ENCODE measurements at places on chromosomes 3 and 15.
A peak's percentile ranks its signal among the peaks of the same experiment; 100 is the strongest.

DNA sequence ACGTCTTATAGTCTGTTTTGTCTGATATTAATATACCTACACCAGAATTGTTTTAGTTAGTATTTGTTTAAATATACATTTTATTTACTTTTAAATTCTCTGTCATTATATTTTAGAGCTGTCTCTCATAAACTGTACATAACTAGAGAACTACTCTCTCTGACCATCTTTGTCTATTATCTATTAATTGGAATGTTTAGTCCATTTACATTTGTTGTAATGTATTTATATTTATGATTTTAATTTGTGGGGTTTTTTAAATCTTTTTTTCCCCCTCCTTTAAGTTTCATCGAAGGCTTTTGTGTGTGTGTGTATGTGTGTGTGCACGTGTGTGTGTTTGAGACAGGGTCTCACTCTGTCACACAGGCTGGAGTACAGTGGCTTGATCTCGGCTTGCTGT is 47.1 kb downstream of the ITPR1 start:
- DNase-seq: no peak

DNA sequence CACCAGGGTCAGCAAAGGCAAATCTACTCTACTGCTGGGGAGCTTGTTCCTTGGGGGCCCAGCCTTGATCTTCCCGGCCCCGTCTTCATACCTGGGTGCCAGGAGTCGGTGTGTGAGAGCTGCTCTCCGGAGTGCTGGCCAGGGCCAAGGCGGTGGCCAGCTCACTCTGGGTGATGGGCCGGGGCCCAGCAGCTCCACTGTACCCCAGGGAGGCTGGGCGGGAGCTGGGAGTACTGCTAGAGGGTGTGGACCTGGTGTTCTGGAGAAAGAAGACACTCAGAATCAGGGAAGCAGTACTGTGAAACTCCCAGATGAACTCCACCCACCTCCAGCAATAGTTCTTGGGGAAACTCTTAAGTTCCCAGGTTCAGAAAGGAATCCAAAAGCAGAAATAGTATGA is 11.9 kb downstream of the UBL7 start:
- no peak for DNase-seq

DNA sequence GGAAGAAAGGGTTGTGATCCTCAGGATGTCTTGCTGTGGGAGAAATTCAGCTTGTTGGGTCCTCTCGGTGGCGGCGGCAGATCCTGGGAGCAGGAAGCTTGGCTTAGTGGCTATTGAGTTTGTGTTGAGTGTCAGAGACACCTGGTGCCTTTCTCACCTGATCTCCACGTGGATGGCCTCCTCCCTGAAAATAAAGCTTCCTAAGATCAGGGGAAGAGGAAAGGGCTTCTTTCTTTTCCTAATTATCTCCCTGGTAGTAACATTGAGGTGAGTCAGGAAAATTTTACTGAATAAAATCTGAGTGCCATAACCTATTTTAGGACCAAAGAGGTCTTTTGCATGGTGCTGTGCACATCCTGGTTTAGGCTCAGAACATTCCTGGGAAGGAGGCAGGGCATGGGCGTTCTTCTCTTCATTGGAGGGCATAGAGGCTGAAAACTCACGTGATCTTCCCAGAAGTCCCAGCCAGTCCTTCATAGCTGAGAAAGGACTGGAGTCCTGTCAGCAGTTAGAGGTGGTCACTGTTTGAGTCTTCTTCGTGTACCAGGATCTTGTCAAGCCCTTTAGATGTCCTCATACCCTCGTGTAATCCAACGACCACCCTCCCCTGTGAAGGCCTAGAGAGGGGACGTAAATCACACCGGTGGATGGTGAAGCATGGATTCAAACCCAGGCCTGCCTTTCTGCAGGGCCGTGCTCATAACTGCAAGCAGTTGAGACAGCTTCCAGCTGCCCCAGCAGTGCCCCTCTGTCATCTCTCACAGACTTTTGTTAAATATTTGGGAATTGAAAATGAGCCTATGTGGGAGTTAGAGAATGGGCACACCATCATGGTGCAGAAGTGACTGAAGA is 1.1 kb downstream of the CMTM8 start:
- DNase-seq: peak; percentile 51

DNA sequence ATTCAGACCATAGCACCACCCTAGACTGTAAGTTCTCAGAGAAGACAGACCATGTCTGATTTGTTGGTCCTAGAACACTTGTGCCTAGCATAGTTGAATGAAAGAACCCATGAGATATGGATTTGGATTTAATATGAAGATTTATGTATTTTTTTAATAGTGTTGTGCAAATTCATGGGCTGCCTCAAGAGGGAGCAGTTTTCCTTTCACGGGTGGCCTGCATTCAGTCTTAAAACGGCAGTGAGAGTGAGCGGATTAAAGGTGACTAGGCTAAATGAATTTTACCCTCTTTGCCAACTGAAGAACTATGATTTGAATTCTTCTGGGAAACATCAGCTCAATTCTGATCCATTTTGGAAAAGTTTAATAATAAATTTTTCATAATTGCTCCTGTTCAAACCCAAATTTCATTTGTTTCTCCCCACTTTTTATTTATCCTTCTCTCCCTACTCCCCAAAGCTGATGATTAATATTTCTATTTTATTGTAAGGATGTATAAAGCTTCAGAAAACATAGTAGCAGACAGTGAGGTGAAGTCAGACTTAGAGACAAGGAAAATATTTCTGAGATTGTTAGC is 67.3 kb downstream of the MORC1 start:
- DNase-seq: peak; percentile 22

DNA sequence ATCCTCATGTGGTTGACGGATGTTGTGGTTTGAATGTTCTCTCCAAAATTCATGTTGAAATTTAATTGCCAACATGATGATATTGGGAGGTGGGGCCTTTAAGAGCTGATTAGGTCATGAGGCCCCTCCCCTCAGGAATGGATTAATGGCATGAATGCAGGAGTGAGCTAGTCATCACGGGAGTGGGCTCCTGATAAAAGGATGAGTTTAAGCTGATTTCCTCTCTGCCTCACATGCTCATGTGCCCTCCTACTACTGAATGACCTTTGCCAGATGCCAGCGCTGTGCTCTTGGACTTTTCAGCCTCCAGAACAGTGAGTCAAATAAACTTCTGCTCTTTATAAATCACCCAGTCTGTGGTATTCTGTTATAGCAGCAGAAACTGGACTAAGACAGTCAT is 111.2 kb downstream of the MYO5A start:
- DNase-seq: no peak

DNA sequence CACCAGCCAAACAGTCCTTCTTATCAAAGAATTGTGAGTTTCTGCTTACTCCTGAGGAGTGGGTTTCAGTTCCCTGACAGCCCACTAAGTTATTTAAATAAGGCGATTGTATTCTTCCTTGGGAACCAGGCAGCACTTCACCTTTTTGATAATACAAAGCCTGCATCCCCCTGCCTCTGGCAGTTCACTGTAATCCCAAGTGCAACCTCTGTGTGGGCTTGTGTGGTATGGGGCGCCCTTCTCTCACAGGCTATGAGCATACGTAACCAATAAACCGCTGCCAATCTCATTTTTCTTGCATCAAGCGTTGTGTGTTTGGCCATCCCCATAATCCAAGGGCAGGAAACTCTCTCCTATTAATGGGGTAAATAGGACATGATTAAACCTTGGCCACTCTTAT is 1025.6 kb downstream of the NSUN3 start:
- no peak for DNase-seq

DNA sequence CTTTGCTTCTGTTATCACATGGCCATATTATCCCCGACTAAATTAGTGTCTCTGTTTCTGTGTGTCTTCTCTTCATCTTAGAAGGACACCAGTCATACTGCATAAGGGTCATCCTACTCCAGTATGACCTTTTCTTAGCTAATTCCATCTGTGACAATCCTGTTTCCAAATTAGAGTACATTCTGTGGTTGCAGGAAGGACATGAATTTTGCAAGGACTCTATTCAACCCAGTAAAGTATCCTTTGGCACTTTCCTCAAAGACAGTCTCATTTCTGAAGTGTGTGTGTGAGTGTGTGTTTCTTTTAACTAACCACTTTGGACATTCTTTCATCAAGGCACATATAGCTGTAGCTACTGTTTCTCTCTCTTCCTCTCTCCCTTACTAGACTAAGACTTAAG is 15.2 kb upstream of the MME start:
- no peak for DNase-seq

- no peak for DNase-seq
Observed at GRCh38 chr3:155394240-155394639, 100.8 kb upstream of the STRIT1 start.

GRCh38 chr15:43406189-43406588 is 35.3 kb downstream of the TUBGCP4 start:
- no peak for DNase-seq

DNA sequence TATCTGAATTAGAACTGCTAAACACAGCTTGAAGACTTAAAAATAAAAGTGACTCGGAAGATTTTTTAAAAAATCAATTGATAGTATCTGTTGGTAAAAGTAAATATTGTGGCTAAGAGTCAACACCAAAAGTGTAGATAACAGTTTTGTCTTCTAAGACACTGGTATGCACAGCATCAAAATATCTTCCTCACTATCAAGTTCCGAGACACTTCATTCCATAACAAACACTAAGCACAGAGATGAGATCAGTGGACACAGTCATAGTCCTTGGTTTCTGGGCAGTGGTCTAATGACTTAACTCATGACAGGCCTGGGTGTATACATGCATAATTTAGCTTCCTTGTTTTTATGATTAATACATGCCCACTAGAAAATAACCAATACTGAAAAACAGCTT is 63.2 kb downstream of the PXYLP1 start:
- no peak for DNase-seq

GRCh38 chr3:134059035-134059601 is 29.4 kb upstream of the SLCO2A1 start:
- DNase-seq: no peak

GRCh38 chr3:43584043-43584826 is 37.6 kb downstream of the ANO10 start:
- no peak for DNase-seq

- DNase-seq: no peak
Observed at GRCh38 chr3:79154865-79155264, 612.9 kb downstream of the ROBO1 start.
